ENCODE measurements at places on chromosomes 5 and 9.
A peak's percentile ranks its signal among the peaks of the same experiment; 100 is the strongest.

GRCh38 chr5:150632305-150633160 is 7.9 kb upstream of the SYNPO start:
- peak; percentile 69 for DNase-seq

- DNase-seq, result peak; percentile 51
Measured at GRCh38 chr5:91850031-91850430, 466.9 kb upstream of the ARRDC3 start.

GRCh38 chr5:77643654-77644370 is 5.3 kb upstream of the OTP start:
- DNase-seq, result no peak

- no peak for DNase-seq
Measured at GRCh38 chr5:44714871-44715561, 93.7 kb upstream of the MRPS30 start.

DNA sequence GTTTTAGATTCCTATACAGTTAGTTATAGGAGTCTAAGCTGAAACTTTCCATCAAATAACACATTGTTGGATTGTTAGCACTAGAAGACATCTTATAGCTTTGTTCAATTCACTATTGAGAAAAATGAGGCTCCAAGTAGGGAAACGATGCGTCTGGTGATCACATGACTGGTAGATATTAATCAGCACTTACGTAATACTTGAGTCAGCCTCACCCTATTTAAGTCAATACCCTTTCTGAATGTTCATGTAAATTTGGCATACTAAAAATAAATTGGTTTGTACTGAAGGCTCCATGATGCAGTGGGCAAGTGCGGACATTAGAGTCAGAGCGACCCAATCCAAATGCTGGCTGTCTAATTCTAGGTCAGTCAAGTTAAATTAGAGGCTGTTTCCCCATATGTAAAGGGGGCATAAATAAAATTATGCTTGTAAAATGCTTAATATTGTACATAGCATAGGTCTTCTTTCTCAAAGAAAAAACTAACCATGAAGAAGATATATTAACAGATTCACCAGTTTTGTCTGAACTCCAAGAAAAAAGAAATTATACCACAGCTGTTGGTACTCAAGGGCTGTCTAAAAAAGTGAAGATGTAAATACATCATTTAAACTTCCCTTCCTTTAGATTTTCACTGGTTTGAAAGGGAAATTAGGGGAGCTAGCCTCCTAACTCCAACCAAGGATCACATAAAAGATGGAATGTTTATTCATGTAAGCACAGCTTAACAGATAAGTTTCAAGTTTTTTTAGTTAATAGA is 406.6 kb upstream of the TLE4 start:
- DNase-seq, result peak; percentile 84

- DNase-seq, result no peak
Measured at GRCh38 chr5:33161421-33161820, 279.3 kb upstream of the TARS1 start.

GRCh38 chr5:40676613-40677343 is 2.9 kb upstream of the PTGER4 start:
- peak; percentile 86 for DNase-seq

DNA sequence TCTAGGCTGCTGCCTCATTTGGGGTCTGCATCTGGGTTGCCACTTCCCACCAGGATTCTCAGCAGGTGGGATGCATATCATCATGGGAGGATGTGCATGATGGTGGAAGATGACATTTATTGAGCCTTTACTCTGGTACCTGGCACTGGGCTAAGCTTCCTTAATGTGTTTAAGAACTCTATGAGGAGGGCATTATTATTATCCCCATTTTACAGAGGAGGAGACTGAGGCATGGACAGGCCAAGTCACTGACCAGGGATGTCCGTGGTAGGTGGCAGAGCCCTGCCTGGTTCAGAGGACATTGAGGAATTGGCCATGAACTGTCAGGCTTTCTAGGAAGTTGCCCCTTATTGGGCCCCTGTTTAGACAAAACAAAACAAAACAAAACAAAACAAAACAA is 31.1 kb upstream of the TIFAB start:
- DNase-seq, result no peak

GRCh38 chr9:123361086-123361730 is 5.2 kb downstream of the CRB2 start:
- DNase-seq, result no peak
